ENCODE measurements at places on chromosomes 5 and 9. TPM values are rescaled to one million over a fixed set of nuclear protein-coding genes. Genes with fewer than 3 reads are reported as not detected.

The NRG2 gene
- under 0.01 TPM for total RNA-seq

The PDLIM4 gene
- total RNA-seq: 1.6 TPM

The GIN1 gene
- 1.1 TPM for total RNA-seq

DNA sequence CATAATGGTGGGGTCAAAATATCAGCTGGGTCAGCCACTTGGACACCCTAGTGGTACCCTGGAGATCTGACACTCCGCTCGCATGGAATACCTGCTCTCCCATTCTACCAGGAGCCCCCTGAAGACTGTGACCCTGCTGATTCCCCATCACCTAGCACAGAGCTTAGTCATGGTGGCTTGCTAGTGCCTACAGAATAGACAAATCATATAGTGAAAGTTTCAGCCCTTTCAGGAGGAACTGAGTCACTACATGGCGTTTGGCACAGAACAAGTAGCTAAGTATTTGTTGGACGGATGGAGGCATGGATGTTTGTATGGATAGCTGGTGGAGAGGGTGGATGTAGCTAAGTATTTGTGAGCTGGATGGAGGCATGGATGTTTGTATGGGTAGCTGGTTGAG, 65.3 kb downstream of the LMX1B start:
- DNase-seq: no peak

The OBP2B gene
- not detected for total RNA-seq

The HEMGN gene
- 15.1 TPM for total RNA-seq

GRCh38 chr5:5409151-5409810, 13.2 kb upstream of the ICE1 start:
- peak; percentile 23 for DNase-seq

The SLC34A3 gene
- total RNA-seq: not detected

DNA sequence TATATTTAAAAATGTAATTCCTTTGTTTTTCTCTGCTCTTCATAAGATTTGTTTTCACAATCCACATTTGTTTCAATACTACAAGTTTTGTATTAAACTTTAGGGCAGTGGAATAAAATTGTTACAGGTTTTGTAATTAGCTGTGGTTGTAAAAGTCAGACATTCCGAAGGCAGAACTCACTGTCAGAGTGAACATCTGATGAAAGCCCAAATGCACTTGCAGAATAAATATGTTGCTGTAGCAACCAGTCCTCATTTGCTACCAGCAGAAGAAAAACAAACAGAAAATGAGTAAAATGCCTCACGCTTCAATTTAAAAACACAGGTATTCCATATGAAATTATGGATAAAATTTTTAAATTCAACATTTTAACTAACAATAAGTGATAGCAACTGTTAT, 740.1 kb upstream of the FAM174A start:
- DNase-seq: no peak

DNA sequence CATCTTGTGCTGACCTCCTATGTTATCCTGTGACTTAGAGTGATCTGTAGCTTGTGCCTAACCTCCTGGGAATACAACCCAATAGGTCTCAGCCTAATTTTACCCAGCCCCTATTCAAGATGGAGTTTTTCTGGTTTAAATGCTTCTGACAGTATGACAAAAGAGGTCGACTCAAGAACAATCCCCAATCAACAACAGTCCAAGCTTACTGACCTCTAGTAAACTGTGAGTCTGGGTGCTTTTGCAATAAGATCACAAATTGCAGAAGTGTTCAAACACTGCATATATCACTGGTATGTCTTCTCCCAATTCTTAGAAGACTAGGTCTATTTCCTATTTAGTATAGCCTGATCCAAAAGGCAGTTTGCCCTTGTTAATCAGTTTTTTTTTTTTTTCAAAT, 323.5 kb upstream of the PTGER4 start:
- DNase-seq: no peak

DNA sequence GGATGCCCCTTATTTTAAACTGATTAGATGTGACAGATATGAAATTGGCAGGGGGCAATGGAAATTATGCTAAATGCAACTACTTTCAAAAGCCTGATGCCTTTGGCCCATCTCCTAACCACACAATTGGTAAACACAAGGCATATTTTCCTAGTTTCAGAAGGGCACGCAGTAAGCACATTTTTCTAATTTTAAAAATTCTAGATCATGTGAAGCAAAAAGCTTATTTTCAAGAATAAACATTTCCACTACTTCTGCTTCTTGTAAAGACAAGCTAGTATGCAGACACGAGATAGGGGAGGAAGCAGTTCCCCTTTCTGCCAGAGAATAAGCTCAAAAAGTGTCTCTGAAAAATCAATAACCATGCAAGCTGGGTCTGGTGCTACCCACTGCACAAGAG, 67.7 kb downstream of the ABCA1 start:
- DNase-seq: peak; percentile 47

DNA sequence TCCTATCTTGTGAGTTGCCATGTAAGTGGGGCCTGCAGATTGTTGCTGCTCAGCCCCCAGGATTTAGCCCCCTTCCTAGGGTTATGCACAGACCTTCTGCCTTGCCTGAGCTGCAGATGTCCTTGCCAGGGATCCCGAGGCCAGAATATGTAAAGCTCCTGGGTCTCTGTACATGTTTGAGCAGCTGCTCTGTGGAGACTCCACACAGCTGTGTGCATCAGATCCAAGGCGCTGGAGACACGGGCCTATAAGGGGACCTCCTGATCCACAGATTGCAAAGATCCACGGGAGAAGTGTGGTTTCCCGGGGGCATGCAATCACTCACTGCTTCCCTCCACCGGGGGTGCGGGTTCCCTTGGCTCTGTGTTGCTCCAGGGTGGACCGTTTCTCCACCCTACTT, 28.9 kb downstream of the TAF11L14 start:
- DNase-seq: no peak

The NR5A1 gene
- total RNA-seq: 0.54 TPM

GRCh38 chr5:131394128-131394527, 130.3 kb downstream of the CDC42SE2 start:
- DNase-seq: no peak

DNA sequence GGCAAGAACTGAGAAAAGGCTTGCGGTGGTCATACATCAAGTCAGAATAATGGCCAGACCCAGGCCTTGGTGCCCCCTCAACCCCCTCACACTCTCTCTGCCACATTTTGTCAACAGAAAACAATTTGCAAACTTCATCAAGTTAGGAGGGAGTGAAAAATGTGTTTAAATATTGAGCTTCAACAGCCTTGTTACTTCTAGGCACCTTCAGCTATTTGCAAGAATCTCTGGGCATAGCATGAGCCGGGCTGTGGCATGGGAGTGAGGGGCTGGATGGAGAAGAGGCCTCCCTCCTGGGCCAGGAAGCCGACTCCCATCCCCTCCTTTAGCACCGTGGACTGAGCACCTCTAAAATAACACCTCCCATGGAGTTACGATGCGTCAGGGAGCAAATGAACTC, 52.2 kb upstream of the GRHPR start:
- no peak for DNase-seq
